ENCODE measurements at places on chromosomes 3 and 15. TPM values are rescaled to one million over a fixed set of nuclear protein-coding genes. Genes with fewer than 3 reads are reported as not detected.

- peak; percentile 76 for DNase-seq
These were observed 630.4 kb upstream of the TBL1XR1 start for GRCh38 chr3:177827511-177828207.

DNA sequence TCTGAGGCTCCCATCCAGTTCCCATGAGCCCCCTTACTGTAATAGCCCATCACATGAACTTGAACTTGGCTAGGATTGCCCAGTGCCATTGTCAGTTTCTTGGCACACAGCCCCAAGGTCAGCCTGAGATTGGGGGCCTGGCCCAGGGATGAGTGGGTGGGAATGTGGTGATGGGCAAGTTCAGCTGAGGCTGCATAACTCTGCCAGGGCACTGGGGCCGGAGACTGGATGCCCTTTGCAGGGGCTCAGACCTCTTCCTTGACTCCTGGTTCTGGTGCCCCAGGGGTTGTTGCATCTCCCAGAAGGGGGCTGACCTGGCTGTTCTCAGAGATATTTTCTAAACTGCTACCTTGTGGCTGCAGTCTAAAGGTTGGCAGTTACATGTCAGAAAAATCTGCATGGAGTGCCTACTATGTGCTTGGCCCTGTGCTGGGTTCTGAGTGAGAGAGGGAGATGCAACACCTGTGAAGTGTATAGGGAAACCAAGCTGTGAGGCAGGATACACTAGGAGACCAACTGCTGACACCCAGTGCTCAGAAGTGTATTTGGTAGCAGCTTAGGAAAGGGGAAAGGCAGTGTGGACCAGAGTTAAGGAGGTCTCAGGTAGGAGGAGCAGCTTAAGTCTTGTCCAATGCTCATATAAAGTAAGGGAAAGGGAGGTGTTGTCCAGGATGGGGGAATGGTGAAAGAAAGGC is 74.8 kb upstream of the PRR23C start:
- no peak for DNase-seq

- DNase-seq = no peak
These were observed 72.5 kb downstream of the IGF1R start for GRCh38 chr15:98720577-98721565.

GRCh38 chr3:9951962-9952805 is at the start of gene PRRT3:
Gene PRRT3, minus strand, starts transcription at chr3:9952408. Its CDS starts 2,293 bp downstream, at chr3:9950115.
- DNase-seq = peak; percentile 95

DNA sequence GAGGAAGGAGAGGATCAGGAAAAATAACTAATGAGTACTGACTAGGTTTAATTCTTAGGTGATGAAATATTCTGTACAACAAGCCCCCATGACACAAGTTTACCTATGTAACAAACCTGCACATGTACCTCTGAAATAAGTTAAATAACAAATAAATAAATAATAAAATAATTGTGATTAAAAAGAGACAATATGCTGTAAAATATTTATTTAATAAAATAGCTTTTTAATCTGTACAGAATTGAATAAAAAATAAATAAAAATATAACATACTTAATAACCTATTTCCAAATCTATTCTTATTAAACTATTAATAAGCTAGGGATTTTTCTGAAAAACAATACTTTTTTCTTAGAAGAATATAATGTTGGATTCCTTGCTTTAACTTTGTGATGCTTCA is 355.6 kb downstream of the CNTN6 start:
- DNase-seq = no peak

DNA sequence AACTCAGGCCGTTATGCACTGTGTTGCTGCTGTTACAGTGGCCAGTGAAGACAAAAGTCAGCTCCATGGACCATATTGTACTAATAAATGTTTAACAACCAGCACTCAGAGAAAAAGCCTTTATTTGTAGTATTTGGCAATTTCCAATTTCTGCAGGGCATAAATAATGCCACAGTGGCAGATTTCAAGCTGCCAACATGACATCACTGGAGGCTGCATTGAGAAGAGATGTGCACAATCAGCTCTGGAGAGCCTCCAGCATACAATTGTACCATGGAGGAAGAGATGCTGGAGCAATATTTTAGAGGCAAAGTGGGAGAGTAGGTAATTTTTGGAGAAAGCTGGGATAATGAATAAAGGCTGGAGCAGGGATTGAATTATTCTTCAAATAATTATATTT is 9.7 kb upstream of the ALCAM start:
- DNase-seq = no peak

Gene SKOR1
- total RNA-seq = 0.36 TPM

Gene GPR160
- total RNA-seq = 0.29 TPM

Gene PARP15
- total RNA-seq = 3.2 TPM

Gene A4GNT
- total RNA-seq = not detected

Gene MYLK
- total RNA-seq = 232 TPM

Gene UBL7
- total RNA-seq = 41.3 TPM

Gene ISLR2
- total RNA-seq = not detected
